ENCODE measurements at places on chromosomes 6 and 20.

- DNase-seq = no peak
Measured at GRCh38 chr6:13830803-13831202, 16.4 kb upstream of the MCUR1 start.

DNA sequence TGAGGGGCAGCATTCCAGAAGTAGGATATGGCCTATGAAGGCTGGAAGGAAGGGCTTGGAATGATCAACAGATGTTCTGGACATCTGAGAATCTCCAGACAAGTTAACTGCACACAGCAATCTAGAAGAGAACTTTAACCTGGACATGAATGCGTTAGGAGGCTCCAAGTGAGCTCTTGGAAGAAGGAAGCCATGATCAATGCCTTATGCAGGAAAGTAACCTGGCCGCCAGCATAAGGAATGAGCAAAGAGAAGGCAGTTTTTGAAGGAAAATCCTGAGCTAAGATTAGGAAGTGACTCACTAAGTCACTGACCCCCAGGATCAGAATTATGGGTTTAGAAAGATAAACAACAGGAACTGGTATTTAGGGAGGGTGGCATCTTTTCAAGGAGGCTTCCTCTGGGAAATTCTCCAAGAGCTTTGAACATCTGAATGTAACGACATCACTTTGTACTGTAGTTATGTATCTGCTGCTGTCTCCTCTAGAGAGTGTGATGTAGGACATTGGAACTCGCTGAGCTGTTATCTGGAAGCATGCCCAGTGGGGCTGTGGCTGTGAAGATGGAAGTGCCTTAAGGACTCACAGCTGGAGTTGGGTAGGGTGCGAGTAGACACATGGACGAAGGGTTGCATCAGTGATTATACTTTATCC is 236.8 kb downstream of the PACRG start:
- no peak for DNase-seq

DNA sequence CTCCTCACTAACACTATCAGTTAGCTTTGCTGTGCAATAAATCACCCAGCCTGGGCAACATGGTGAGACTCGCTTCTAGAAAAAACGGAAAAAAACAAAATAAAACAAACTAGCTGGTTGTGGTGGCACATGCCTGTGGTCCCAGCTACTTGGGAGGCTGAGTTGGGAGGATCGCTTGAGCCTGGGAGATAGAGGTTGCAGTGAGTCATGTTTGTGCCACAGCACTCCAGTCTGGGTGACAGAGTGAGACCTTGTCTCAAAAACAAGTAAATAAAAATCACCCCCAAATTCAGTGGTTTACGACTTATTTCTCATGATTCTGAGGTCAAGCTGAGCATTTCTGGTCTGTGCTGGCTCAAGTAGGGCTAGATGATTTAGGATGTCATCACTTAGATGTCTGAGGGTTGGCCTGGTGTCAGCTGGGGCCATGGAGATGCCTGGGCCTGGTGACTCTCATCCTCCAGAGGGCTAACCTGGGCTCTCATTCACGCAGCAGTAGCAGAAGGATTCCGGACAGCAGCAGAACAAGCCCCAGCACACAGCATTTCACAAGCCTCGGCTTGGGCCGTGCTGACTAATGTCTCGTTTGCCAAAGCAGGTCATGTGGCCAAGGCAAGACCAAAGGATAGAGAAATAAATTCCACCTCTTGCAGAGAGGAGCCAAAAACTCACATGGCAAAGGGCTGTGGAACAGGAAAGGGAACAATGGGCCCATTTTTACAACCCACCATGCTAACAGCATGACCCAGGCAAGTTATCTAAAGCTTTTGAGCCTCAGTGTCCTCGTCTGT is 32.5 kb downstream of the MGME1 start:
- DNase-seq = no peak

DNA sequence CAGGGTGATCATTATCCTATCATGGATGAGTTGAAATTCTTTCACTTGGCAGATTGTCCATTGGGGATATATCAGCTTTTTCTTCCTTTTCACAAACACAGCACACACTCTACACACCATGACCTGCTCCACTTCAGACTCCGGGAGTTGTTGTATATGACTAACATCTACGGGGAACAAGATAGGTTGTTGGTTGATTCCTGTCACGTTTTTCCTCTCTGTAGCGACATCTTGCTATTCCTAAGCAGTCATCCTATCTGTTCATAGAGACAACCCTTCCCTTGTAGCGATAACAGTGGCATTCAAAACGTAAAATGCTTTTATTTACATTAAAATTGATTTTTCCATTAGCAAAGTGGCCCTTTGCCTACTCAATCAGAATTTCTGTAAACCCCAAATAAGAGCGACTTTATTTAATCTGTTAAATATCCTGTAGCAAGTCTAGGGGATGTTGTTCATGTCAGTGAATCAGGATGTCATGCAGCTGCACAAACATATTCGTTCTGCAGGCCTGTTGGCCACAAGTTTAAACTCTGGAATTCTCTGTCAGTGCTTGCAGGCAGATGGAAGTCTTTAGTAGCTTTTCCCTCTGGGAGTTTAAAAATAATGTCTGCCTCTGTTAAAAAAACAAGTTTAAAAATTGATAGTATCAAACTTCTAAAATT is 23.1 kb downstream of the PHACTR2 start:
- no peak for DNase-seq

DNA sequence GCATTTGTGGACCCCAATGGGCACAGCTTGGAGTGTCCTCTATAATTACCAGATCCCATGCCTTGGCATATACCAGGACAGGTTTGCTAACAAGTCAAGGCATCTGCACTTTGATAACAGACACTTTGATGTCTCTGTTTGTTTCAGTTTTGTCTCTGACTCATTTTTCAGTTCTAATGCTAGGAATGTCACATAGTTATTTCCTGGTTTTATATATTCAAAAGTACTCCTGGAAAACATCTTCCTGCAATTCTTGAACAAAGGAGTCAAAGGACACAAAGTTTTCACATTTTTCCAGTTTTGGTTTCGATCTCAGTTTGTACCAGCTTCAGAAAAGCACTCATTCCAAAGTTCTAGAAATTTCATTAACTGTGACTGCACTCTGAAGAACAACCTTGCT is 188.1 kb downstream of the FOXC1 start:
- no peak for DNase-seq

- DNase-seq = no peak
Measured at GRCh38 chr6:119552021-119552420, 202.5 kb upstream of the MAN1A1 start.

DNA sequence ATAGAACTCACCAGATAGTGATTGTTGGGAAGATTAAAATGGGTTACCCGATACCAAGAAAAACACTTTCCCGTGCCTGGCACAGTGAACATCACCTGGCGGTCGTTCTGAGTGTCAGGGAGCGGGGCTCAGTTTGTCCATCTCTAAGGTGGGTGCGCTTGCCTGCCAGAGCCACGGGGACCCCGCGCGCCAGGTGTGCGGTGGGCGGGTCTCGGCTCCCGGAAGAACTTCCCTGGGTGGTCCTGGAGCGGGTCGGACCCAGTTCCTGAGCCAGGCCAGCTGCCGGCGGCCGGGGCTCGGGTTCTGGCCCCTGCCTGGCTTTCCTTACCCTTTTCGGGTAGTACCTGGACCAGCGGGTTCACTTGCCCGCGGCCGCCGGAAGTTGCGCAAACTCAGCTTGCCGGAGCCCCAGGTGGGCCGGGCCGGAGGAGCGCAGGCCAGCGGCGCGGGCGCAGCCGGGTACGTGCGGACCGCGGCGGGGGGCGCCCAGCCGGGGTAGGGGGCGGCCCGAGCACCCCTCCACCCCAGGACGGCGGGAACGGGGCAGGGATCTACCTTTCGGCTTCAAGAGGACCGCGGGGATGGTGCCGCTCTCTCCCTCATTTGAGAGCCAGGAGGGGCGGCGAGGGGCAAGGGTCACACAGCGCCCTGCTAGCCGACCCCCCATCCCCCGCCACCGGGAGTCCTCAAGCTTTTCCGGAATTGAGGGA is 7.5 kb downstream of the FAM110A start:
- peak; percentile 31 for DNase-seq

GRCh38 chr6:52571099-52571755 is 5.6 kb downstream of the TRAM2 start:
- no peak for DNase-seq

GRCh38 chr6:52162940-52163908 is 23.0 kb upstream of the IL17A start:
- no peak for DNase-seq

- DNase-seq = no peak
Measured at GRCh38 chr6:10419749-10420545, 5.1 kb upstream of the TFAP2A start.

GRCh38 chr20:32431457-32431856 is 73.3 kb downstream of the ASXL1 start:
- no peak for DNase-seq

GRCh38 chr6:56821005-56821432 is 133.9 kb upstream of the BEND6 start:
- DNase-seq = no peak

GRCh38 chr20:48544402-48545339 is 283.1 kb downstream of the PREX1 start:
- DNase-seq = no peak

DNA sequence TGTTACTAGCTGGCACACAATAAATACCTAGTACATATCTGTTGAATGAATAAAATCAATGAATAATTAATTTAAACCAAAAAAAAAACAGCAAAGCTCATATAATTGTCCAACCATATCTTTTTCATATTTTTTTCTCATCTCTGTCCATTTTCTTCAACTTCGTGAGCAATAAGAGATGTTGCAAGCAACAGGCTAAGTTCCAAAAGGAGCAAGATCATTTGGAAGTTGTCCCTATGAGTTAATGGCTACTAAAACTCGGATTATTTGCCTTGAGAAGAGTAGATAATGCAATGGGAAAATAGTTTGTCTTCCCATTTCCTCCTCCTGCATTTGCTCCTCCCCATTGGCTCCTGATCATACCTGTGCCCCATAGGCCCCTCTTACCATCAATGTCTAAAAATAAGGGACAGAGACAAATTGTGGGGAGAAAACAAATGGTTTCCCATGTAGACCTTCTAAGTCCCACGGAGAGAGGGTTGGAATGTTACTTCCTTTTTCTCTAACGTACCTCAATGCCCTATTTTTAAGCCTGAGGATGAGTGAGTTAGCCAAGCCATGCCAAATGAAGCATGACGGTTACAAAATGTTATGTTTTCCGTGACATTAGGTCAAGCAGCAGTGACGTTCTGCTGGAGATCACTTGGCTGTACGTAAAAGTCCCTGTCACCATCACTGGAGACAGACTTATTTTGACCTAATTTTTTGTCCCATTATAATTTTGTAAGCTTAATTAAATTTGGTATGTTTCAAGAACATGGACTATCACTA is 217.3 kb upstream of the PREP start:
- DNase-seq = no peak

- no peak for DNase-seq
Measured at GRCh38 chr6:16985513-16986284, 116.2 kb upstream of the STMND1 start.

- DNase-seq = no peak
Measured at GRCh38 chr20:46150943-46151342, 32.8 kb downstream of the CD40 start.

DNA sequence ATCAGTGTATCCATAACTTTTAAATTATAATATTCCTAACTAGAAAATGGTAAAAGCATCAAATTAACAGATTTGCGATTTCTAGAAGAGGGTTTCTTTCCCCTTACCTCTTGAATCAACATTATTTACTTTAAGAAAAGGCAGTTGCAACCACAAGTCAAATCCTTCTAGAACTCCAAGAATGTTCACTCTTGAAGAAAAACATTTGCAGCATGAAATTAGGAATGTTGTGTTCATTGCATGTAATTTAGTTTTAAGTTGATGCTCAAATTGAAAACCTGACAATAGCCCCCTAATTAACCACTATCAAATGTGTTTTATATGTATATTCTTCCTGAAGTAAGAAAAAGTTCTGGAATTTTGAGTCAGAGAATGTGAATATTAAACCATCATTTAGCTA is 2.3 kb upstream of the REV3L start:
- DNase-seq = no peak

DNA sequence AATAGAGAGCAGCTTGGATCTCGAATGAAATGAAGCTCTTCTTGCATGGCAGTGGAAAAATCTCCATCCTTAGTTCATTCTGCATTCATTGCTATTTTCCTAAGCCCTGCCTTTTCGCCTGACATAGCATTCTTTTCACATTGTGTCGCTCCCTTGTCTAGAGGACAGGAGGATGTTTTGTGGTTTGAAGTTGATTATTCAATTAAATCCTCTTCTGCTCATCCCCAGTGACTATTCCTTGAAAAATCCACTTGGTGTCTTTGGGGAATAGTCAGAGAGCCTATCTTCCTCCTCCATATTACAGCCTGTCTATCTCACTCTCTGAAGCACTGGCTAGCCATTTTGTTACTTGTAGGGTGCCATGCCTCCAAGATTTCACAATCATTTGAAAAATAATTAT is 161.2 kb downstream of the KLHL32 start:
- no peak for DNase-seq

DNA sequence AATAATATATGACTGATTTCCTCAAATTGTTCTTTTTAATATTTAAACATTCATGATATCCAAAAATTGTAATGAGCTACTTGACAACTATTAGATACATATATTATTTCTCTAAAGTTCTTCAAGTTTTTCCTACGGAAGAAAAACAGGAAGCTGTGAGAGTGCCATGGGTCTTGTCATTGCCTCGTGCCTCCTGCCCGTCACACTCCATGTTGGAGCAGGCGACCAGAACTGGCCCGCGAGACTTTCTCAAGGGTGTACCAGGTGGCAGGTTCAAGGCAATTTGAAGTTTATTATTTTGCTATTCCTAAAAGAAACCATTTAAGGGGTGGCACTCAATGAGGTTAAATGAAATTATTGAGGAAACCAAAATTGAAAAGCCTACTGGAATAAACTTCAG is 337.2 kb downstream of the HACE1 start:
- DNase-seq = no peak

- DNase-seq = peak; percentile 7
Measured at GRCh38 chr20:44041001-44041400, 126.3 kb downstream of the TOX2 start.

GRCh38 chr20:13353261-13353945 is 132.3 kb downstream of the ISM1 start:
- DNase-seq = no peak

GRCh38 chr20:29762620-29763019 is 1494.8 kb upstream of the DEFB115 start:
- DNase-seq = no peak

DNA sequence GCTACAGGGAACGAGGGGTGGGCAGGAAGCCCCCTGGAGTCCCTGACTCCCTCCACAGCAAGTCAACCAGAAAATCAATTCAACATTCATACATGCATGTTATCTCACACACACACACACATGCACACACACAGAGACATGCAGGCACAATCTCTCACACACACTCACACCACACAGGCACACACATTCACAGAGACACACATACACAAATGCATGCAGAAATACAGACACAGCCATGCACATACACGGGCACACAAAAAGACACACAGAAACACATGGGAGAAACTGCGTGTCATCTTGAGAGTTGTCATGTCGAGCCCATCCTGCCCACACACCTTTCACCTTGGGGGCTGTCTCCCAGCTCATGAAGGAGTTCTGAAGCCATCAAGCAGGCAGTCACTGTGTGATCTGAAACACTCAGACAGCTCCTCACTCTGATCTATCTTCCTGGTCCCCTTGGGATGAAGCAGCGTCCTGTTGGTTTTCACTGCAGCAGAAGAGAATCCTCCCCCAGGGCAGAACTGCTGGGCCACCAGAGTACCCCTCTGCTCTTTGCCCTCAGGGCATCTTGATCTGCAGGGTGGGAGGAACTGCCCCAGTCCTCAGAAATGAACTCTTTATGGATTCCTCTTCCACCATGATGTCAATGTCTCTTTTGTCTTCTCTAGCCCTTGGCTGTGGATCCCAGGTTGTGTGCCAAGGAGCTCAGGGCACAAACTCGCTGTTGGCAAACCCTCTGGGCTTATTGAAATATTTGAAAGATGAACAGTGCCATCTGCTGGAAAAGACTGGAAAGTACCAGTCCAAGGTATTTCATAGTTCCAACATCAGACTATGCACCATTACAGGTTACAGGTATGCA is 8.8 kb downstream of the RAET1L start:
- peak; percentile 41 for DNase-seq

Measured in activated CD8-positive, alpha-beta memory T cell treated with anti-CD3 and anti-CD28 coated beads, Interleukin-2, amount 50 U/mL, for 4 hours (primary cell).